A549 (cell line): ENCODE measurements at places on chromosomes 7 and 10.
A peak's percentile ranks its signal among the peaks of the same experiment; 100 is the strongest.

DNA sequence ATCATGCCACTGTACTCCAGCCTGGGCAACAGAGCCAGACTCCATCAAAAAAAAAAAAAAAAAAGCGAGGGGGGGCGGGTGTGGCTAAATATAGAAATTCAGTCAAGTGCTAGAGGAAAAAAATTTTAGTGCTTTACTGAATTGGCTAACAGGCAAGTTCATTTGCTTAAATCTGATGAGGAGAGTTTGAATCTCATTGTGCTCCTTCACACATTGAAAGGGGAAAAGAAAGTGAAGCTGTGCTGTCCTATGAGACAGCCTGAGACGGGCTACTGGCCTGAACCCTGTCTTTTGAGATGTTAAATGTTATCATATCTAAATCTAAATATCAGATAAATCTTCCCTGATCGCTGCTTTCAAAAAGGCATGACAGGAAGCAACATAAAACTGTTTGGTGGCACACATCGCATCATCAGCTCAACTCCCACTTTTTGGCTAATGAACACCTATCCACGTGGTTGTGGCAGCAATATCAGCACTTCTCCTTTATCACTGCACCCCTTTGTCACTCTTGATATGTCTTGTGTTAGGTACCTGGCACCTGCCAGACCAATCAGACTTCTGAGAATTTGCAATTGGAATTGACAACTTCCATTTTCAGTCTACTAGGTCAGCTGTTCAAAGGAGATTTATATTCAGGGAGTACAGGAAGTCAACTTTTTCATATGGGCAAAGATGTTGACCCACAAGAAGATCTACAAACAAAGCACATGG lies 14.0 kb upstream of the IFIT1B start:
- no peak for DNase-seq

DNA sequence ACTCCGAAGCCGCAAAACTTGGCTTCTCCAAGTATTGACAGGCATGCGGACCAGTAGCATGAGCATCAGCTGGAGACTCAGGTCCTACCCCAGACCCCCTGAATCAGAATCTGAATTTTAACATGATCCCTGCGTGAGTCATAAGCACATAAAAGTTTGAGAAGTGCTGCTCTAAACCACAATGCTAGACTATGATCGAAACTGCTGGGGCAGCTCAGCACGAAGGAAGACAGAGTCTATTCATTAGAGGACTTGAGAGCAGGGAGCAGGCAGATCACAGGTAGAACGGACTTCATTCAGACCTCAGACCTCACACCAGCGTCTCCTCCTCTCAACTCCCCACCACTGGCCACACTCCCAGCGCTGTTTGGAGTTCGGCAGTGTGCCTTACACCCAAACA lies 16.9 kb downstream of the CAMK2G start:
- DNase-seq = no peak

- no peak for DNase-seq
Measured at GRCh38 chr10:132205650-132206376, 19.1 kb downstream of the DPYSL4 start.

DNA sequence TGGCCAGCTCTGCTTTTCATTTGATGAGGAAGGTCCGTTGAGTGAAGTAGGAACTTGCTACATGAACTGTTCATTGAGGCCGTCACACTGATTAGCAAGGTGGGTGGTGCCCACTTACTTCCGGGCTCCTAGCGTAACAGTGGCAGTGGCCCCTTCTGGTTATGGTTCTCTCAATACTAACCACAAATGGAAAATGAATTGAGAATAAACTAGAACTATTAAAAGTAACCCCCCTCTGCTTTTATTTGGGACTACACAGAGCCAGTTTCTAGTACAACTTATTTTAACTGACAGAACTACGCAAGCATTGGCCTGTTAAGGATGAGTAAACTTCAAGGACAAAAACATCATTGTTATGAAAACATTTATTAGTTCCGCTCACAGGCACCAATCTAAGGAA lies 519.1 kb downstream of the INHBA start:
- DNase-seq = no peak

DNA sequence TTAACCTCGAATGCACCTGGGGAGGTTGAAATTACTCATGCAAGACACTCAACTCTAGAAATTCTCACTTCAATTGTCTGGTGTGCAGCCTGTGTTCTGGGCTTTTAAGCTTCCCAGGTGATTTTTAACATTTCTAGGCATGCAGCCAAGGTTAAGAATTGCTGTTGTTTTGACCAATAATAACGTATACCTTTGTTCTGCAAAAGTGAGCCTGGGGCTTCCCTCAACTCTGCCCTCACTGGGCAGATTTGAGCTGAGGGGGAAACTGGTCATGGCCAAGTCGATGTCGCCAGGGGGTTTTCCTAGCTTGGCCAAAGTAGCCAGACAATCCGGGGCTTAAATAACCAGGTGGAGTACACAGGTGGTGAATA lies 568 bp downstream of the PRSS2 start:
- DNase-seq = no peak

- no peak for DNase-seq
Measured at GRCh38 chr7:1994931-1995330, 237.8 kb downstream of the MAD1L1 start.

- DNase-seq = no peak
Measured at GRCh38 chr10:94002156-94002555, 8.4 kb downstream of the PLCE1 start.

- no peak for DNase-seq
Measured at GRCh38 chr10:59854571-59854970, 51.8 kb downstream of the CCDC6 start.

- no peak for DNase-seq
Measured at GRCh38 chr7:44105832-44106231, 1.7 kb downstream of the AEBP1 start.

GRCh38 chr10:72229261-72230251 lies 13.5 kb upstream of the ASCC1 start:
- no peak for DNase-seq

DNA sequence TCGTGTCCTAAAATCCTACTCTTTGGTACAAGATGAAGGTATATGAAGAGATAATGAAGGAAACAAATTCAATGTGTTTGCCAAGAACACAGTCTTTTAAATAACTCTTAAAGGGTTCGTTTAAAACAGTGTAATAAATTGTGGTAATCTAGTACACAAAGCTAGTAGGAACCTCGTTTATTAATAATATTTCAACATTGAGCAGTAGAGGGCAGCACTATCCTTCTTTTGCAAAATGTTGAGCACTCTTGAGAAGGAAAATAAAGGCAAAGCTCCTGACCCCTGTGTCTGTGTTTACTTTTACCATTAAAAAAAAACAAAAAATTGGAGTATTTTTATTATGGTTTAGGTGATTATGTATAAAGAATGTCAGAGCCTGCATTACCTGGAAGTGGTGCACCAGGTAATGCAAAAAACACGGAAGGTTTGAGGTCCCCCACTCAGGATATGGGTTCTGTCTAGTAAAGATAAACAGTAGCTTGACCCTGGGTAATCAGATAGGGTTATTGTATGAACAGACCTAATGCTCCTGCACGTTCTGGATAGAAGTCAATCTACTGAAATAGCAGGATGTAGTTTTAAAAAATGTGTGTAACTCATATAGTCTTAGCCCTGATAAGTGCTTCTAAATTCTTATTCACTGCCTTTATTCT lies 5.7 kb upstream of the GOT1 start:
- DNase-seq = peak; percentile 51

DNA sequence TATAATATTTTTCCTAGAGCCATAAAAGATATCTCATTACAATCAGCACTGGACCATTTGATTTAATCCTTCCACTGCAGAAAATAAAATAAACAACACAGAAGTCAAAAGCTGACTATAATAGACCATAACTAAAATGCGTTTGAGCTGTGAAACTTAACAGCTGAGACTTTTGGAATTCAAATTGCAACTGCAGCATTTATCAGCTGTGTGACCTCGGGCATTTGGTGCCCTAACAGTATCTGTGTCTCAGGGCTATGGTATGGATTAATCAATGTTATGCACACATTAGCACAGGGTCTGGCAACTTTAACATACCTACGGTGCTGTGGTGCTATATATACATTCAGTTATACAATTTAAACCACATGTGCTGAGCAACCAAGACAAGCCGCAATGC lies 160.1 kb downstream of the COL28A1 start:
- no peak for DNase-seq

GRCh38 chr7:135537905-135538304 lies 19.8 kb upstream of the NUP205 start:
- DNase-seq = no peak

DNA sequence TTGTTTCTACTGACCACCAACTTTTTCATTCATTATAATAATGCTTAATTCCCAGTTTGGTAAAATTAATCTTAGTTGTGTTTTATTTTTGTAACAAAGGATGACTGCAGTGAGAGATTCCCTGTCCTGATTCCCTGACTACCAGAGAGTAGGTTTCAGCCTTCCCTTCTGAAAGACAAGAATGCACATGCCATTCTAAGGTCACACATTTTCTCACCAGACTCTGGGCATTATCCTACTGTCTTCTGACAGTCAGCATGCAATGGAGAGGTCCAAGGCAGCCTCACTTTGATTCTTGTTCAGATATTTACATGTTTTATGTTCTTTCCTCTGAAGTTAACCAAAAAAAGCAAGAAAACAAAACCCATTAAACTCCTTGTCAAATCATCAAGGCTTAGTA lies 372.7 kb upstream of the CDC14C start:
- no peak for DNase-seq

DNA sequence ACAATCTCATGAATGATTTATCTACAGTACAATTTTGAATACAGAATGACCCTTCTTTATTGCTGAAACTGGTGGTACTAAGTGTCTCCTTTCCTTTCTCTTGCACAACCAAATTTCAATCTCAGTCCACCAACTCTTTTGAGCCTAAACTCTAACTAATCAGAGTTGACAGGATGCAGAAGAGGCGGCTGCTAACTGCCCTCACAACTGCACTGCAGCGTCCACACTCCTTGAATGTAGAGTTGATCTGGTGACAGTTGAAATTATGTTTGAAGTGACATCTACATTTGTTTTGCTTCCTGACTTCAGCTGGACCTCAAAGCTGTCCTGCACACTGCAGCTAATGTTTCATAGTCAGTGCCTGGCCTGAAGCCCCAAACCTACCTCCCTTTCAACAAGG lies 139.6 kb downstream of the ZMYND11 start:
- DNase-seq = no peak

- DNase-seq = no peak
Measured at GRCh38 chr7:100089458-100090196, 858 bp downstream of the COPS6 start.

DNA sequence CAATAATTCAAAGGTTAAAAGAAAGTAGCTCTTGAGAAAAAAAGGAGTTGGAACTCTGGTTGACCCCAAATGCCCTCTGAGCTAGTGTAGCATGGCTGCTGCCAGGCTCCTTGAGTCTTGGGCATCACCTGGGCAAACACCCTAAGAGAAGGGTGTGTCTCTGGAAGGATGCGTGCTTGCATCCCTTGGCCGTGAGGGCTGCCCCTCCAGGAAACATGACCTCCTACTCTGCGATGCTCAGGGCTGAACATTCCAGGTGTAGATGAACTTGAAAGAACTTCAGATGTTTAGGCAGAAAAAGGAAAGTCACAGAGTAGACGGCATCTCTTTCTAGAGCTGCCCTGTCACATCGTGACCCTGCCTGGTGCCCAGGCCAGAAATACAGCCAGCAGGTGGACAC lies 189.4 kb upstream of the TCERG1L start:
- DNase-seq = no peak

GRCh38 chr7:121755286-121755685 lies 117.7 kb upstream of the PTPRZ1 start:
- no peak for DNase-seq

- DNase-seq = no peak
Measured at GRCh38 chr7:120876922-120877321, 19.0 kb upstream of the TSPAN12 start.

GRCh38 chr7:70565721-70566370 lies 566.1 kb upstream of the GALNT17 start:
- no peak for DNase-seq

GRCh38 chr10:26682931-26683330 lies 14.6 kb upstream of the PDSS1 start:
- no peak for DNase-seq

- no peak for DNase-seq
Measured at GRCh38 chr10:79027147-79028055, 41.4 kb upstream of the ZMIZ1 start.

DNA sequence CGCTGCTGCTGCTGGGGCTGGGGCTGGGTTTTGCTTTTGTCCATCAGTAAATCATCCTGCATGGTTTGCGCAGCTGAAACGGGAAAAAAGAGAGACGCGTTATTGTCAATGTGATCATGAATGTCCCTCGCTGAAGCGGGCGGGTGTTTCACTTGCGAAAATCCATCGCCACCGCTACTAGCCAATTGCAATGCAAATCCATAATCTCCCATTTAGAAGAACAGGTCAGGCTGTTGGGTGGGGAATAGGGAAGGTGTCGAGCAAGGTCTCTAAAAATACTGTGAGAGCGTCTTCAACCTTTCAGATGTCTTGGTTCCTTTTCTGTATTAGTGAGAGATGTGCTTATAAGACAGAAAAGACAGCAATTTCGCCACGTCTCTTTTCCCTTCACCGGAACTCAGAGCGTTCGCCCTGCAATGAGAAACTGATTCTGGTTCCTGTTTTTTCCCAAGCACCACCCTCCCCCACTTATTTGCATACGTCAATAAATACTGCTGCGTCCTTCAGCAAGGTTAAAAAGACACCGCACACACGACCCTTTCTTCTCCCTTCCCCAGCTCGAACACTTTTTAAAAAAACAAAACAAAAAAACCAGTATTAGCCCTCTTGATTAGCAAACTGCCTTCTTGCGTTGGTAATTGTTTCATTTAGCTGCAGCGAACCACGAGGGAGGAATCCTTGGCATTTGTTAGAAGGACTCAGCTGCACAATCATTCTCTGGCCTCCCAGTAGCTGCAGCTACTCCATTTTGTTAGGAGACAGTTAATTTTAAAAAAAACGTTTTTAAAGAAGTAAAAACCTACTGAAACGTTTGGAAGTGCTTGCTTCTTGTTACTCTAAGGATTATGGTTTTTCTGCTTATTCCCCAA lies 50.4 kb downstream of the CPEB3 start:
- DNase-seq = peak; percentile 76

- no peak for DNase-seq
Measured at GRCh38 chr7:38339953-38340819, 66.8 kb upstream of the TARP start.

- DNase-seq = no peak
Measured at GRCh38 chr7:27107391-27108381, 5.2 kb upstream of the HOXA2 start.

GRCh38 chr7:87934699-87935383 lies 790 bp downstream of the ADAM22 start:
- DNase-seq = no peak

DNA sequence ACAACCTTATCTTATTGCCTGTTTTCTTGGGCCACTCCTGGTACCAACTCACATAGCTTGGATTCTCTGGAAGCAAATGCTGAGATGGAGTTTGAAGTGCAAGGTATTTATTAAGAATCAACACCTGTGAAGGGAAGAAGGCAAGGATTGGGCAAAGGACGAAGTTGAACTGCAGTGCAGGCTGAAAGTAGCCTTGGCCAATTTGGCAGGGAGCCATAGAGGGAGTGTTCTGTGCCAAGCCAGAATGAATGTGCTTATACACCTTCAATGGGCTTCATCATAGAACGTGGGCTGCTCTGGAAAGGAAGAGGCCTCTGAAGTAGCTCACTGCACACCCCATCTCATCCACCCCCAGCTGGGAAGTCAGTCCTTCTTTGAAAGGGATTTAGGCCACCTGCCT lies 79.8 kb upstream of the IFRD1 start:
- no peak for DNase-seq
